Lower leg skin (tissue), 4 donors: ENCODE measurements at places on chromosomes 4 and X.

- no peak for DNase-seq
Observed at GRCh38 chrX:150370589-150371312, 7.6 kb downstream of the MAMLD1 start.

- DNase-seq = no peak
Observed at GRCh38 chr4:185916683-185917082, 104.7 kb upstream of the SORBS2 start.

DNA sequence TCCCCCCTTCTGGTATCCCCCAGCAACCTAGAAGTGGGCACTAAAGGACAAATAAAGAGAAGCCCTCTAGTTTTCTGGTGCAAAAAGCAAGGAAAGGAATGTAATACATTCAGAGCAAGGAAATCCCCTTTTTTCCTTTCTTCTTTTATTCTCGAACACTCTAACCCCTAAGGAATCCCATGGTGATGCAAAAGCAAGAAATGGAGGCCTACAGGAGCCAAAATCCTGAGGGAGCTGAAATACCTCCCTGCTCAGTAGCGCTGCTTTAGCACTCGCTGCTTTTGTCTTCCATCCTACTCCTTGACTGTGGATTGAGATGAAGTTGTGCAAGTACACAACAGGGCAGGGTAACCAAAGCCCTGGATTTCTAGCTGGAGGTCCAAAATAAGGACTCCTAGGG lies 251.0 kb downstream of the PRDM5 start:
- no peak for DNase-seq

- no peak for DNase-seq
Observed at GRCh38 chrX:147894366-147894963, 17.3 kb upstream of the FMR1 start.

- DNase-seq = no peak
Observed at GRCh38 chrX:124293810-124294209, 38.6 kb upstream of the TEX13D start.

DNA sequence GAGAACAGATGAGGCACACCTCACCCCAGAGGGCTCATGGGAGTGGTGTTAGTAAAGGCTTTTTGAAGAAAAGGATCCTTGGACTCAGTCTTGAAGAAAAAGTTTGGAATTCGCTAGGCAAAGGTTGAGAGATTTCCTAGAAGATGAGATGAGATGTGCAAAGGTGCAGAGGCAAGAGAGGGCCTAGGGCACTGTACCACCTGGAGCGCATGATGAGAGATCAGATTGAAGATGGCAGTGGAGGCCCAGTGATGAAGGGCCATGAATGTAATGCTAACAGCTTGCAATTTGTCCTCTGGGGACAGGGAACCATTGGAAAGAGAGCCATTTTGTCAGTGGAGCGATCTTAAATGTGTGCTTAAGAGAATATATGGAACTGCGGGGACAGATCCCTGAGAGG lies 45.0 kb downstream of the PGRMC2 start:
- no peak for DNase-seq

GRCh38 chr4:122692641-122693520 lies 39.6 kb upstream of the BBS12 start:
- no peak for DNase-seq

- no peak for DNase-seq
Observed at GRCh38 chr4:133474501-133474900, 325.4 kb downstream of the PCDH10 start.

DNA sequence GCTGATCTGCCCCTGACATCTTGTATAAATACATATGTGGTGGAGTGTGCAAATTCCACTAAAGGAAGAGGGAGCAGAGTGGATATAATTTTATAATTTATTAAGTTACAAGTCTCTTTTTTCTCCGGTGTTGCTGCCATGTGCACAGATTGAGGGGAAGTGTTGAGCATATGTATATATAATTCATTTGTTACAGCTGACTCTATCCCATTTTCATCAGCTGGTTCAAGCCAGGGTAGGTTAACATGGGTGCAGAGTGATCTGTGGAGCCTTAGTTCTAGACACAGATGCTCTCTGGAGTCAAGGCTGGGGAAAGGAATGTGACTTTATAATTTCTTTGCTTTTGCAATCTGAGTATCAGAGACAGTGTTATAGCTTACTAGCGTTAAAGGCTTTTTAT lies 103.5 kb downstream of the WWC2 start:
- DNase-seq = no peak

DNA sequence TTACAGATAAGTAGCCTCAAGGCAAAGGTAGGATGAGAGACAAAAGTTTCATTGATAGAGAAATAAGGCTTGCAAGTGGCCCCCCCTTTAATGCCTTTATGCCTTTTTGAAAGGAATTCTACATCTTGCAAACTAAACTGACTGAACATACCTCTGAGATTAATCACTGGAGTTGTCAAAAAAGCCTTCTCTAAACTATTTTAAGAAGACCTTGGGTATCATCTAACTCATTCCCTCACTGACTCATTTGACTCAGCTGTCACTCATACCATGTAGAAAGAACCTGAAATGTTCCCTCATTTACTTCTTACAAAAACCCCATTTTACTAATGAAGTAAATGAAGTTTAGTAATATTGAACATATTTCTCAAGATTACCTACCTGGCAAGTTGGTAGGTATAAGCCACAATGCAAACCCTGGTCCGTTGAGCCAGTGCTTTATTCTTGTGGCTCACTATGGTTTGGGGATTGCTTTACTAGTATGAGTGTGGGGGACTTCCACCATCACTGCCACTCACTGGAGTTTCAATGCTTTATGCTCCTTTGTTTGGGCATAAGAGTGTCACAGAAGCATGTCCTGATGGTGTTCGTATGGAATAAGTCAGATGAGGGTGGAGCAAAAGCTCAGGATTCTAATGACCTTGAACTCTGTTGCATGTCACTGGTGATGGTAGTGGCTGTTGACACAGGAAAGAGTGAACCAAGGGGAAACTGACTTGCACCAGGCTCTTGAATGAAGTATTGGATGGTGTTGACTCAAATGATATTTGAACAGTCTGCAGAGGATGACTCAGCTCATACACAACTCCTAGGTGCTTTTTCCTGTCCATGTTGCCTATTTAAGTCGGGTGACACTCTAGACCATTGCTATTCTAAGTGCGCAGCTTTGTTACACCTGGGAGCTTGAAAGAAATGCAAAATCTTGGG lies 305.5 kb upstream of the EMCN start:
- DNase-seq = no peak

- DNase-seq = no peak
Observed at GRCh38 chrX:106201502-106202178, 33.5 kb downstream of the PWWP3B start.

DNA sequence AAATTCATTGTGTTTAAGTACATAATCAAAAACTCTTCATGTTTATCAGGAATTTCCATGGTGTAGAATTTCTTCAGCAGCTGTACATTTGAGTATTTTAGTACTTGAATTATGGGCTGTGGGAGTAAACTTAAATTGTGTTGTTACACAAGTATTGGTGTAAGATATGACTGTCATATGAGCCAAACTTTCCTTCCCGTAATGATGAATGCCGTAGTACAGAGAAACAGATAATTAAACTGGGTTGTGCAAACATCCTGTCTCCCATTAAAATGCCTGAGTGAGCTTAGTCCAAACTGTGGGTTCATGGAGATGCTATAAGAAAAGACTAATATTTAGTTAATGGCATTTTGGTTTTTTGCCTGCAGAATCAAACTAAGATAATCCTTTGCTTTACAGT lies 159.2 kb downstream of the SLC4A4 start:
- DNase-seq = no peak

DNA sequence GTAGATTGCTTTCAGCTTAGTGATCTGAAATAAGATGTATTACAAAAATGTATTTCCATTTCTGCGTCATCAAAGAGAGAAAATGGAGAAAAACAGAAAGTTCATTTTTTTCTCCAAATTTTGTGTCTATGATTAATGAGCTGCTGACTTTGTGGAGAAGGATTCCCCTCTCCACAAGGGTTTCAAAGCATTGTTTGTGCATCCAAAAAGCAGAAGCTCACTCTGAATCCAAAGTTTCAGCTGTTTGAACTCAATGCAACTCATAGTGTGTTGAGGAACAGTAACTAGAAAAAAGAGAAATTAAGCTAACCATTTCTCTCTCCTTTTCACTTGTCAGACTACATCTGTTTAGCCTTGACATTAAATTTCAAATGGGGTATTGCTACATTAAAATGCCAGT lies 62.9 kb upstream of the SLC7A11 start:
- no peak for DNase-seq

- DNase-seq = no peak
Observed at GRCh38 chr4:1644891-1645657, 39.0 kb downstream of the FAM53A start.

DNA sequence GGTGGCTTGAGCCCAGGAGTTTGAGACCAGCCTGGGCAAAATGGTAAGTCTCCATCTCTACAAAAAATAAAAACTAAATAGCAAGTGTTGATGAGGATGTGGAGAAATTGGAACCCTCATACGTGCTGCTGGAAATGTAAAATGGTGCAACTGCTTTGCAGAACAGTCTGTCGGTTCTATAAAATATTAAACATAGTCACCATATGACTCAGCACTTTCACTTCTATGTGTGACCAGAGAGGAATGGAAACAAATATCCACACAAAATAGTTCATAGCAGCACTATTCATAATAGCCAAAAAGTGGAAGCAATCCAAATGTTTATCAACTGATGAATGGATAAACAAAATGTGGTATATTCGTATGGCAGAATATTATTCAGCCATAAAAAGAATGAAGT lies 60.8 kb upstream of the FMR1 start:
- DNase-seq = no peak

DNA sequence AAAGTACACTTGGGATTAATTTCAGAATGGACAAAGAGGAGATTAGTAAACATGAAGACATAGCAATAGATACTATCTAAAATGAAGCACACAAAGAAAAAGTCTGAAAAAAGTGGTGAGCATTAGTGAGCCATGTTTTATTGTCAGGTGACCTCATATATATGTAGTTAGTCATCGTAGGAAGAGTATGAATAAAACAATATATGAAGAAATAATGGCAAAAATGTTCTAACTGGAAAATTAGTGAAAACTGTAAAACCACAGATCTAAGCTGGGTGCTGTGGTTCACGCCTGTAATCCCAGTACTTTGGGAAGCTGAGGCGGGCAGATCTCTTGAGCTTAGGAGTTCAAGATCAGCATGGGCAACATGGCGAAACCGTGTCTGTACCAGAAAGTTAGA lies 67.9 kb downstream of the RBPJ start:
- DNase-seq = no peak

GRCh38 chrX:116749943-116750342 lies 287.2 kb upstream of the CT83 start:
- no peak for DNase-seq

GRCh38 chr4:165668694-165669093 lies 204.3 kb upstream of the TLL1 start:
- DNase-seq = no peak

DNA sequence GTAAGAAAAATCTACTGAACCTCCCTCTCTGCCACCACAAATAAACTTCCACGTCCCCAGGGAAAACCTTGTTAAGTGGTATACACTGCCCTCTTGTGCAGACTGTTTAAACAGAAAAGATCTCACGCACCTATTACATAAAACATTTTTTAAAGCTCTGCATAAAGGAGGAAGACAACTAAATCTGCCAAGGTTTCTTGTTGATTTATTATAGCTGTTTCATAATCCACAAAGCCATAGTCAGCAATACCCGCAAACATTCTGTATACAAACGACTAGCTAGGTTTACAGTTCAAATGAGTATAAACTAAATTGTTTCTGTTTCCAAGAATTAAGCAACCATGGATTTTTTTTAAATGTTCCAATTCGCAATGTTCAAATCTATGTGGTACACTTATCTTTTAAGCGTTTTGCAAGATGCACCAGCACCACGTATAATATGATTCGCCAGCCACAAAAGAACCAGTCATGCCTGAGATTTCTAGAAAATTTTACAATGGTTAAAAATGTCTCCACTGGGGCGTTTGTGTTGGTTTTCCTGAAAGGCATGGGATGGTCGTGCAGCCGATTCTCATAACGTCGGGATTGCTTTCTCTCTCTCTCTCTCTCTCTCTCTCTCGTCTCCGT lies 164.6 kb downstream of the PRKX start:
- DNase-seq = no peak

- DNase-seq = no peak
Observed at GRCh38 chr4:38137080-38137479, 176.9 kb downstream of the PTTG2 start.

DNA sequence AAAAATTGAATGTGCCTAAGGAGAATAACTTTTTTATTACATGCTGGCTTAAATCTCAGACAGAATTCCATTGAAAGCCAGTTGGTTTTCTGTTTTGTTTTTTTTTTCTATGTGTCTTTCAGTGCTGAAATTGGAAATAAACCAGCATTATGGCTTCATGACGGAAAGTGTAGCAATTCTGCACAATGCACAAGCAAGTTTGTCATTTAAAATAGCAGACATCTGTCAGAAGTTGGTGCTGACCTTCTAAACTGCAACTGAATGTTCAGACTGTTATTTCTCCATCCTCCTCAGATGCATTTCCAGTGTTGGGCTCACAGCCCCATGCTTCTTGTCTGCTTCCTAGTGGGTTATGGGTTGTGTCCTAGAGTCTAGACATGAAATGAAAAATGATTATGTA lies 107.2 kb upstream of the LIMCH1 start:
- no peak for DNase-seq

DNA sequence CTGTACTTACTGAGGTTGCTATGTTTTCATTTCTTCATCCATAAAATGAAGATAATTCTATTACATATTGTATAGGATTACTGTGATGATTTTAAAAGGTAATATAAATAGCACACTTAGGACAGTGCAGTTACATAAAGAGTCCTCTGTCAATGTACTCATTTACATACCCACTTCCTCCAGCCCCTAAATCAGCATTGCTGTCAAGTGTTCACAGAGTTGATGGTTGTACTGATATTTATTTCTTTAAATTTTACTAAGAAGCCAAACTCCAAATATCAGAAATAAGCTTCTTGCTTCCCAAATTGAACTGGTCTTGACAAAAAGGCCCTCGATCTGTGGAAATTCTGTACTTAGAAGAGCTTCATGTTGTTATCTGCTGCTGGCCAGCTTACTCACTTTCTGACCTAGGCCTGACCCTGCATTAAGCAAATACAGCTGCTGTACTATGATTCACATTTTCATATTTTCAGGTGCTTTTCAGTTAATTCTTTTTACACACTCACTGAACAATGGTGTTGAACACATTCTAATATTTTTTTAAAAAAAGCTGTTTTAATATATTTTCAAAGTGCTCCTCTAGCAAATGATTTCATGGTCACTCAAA lies 259.6 kb downstream of the UNC5C start:
- no peak for DNase-seq

DNA sequence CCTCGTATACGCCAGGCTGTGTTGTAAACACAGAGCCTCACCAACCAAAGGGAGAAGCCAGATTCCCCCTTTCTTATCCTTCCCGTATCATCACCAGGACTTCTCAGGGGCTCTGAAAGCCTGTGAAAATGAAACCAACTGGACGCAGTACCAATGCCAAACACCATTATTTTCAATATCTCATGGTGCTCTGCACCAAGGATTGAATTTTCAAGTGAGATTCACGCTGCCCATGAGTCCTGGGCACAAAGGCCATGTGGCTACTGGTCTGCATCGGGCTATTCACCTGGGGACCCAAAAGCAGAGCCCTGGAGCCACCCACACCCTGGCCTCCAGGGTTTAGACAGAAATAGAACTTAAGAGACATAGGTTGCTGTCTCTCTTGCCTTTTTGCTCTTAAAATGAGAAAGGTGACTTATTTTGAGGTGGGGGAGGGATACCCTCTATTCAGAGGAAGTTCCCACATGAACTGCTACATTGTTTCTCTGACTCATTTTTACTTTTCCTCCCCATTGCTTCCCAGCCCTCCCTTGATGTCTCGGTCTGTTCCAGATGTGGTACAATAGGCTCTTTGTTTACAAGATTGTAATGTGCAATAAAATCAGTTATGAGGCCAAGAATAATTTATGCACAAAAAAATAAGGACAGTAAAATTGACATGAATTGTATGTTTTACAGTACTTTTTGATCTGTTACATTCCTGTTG lies 55.4 kb downstream of the MAML3 start:
- no peak for DNase-seq
